ENCODE measurements at places on chromosomes 2 and 18.

- no peak for DNase-seq
Measured at GRCh38 chr2:12002215-12002614, 255.8 kb downstream of the LPIN1 start.

- DNase-seq = no peak
Measured at GRCh38 chr2:33085646-33086045, 138.9 kb downstream of the LTBP1 start.

- DNase-seq = peak; percentile 53
Measured at GRCh38 chr2:58427572-58428095, 186.5 kb upstream of the FANCL start.

DNA sequence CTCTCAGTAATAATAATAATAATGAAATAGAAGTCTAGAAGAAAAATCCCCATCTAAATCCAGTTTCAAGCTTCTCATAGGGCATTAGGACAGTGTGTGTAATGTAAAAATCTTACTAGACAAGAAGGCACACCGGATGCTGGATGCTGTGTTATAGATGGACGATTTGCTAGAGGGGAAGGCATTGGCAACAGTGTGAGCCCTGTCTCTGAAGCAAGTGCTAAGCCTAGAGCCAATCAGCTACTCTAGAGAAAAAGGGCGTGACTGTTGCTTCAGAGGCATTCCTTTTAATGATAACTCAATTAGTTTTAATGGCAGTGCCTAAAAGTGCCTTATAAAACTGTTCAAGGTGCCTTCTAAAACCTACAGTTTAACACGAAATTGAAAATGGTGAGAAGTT is 344.9 kb downstream of the TDRD15 start:
- no peak for DNase-seq

DNA sequence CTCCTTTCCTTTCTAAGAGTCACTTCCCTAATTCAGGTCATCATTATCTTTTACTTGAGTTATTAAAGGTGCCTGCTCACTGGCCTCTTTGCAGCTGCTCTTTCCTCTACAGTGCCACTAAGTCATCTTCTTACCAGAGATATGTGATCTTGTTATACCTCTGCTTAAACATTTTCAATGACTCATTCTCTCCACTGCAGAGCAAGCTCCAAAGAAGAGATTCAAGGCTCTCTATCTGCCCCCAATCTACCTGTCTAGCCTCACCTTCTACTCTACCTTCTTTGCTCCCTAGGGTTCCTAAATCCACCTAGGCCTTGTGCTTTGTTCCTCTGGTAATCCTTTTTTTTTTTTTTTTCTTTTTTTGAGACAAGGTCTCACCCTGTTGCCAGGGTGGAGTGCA is 3.1 kb downstream of the ARHGEF33 start:
- DNase-seq = no peak

GRCh38 chr18:59729781-59730180 is 32.6 kb upstream of the CCBE1 start:
- no peak for DNase-seq

GRCh38 chr2:169038338-169038757 is 7.2 kb upstream of the ABCB11 start:
- DNase-seq = no peak

Measured in ACHN (cell line).